ENCODE measurements at places on chromosomes 7 and 10.

DNA sequence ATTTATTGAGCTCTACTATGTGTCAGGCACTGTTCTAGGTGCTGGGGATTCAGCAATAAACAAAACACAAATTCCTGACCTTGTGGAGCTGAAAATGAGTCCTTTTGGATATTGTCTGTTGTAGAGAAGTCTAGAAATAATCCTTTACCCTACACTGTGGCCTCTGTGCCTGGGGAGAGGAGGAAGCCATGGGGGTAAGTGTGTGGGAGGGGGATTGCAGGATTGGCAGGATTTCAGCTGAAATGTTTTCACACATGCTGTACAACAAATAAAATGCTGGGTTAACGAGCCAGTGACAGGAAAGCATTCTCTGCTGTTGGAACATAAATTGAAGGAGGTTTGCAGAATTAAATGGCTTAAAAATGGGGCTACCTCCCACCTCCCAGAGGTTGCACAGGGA lies 189.4 kb downstream of the FANK1 start:
- DNase-seq = no peak

DNA sequence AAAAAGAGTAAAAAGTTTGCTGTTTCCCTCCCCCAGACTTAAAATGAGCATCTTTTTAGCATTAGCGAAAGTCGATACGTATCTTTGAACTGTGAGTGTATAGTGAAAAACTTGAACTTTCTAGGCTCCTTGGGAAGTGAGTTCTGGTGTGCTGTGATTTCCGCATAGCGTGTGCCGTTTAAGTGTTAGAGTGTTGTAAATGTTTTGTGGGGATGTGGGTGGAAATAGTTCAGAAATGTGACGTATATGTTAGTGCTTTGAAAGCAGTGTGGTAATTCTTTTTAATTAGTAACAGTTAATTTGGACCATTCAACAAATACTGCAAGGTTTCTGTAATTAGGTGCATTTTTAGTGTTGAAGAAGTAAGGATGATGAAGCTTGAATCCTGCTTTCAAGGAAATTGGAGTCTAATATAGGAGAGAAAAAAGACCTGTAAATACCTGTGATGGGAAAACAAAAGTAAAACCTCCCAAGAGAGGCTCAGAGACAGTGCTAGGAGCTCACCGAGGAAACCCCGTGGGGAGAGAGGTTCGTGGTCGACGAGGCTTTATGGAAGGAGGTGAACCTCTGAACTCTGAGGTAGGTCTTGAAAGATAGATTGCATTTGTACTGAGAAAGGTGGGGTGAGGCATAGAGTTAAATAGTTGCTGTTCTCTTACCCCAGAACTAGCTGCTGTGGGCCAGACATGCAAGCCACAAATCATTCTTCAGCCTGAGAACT lies 40.8 kb downstream of the RBM33 start:
- no peak for DNase-seq

- no peak for DNase-seq
These were observed 2.1 kb upstream of the GUSB start for GRCh38 chr7:65983965-65984658.

DNA sequence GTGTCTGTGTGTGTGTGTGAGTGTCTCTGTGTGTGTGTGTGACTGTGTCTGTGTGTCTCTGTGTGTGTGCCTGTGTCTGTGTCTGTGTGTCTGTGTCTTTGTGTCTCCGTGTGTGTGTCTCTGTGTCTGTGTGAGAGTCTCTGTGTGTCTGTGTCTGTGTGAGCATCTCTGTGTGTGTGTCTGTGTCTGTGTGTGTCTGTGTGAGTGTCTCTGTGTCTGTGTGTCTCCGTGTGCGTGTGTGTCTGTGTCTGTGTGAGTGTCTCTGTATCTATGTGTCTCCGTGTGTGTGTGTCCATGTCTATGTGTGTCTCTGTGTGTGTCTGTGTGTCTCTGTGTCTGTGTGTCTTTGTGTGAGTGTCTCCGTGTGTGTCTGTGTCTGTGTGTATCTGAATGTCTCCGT lies 120.4 kb downstream of the SH2D4B start:
- no peak for DNase-seq

- no peak for DNase-seq
These were observed 67.8 kb downstream of the EGFR start for GRCh38 chr7:55086413-55087201.

DNA sequence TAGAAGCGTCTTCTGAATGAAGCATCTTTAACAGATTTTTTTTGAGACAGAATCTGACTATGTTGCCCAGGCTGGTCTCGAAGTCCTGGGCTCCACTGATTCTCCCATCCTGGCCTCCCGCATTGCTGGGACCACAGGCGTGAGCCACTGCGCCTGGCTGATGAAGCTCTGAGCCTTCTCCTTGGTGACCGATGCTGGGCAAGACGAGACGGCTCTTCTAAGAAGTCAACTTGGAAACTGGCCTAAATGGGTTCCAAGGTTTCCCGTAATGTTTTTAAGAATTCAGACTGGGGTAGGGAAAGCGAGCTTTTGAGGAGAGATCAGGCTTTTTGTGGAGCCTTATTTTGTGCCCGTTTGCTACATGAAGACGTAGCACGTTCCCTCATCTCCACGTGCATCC lies 224.5 kb downstream of the ZMYND11 start:
- DNase-seq = no peak

DNA sequence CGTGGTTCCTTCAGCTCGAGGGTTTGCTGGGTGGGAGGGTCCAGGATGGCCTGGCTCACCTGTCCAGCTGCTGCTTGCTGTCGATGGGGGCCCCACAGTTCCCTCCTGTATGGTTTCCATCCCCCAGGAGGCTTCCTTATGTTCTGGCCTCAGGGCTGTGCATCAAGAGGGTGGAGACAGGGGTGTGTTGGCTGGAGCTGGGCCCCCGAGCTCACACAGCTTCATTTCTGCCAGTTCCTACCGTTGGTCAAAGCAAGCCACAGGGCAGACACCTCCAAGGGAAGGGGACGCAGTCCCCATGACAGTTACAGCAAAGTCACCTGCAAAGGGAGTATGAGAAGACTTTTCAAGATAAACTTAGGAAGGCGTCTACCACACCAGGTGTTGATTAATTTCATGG lies 156.9 kb downstream of the EBF3 start:
- DNase-seq = no peak

DNA sequence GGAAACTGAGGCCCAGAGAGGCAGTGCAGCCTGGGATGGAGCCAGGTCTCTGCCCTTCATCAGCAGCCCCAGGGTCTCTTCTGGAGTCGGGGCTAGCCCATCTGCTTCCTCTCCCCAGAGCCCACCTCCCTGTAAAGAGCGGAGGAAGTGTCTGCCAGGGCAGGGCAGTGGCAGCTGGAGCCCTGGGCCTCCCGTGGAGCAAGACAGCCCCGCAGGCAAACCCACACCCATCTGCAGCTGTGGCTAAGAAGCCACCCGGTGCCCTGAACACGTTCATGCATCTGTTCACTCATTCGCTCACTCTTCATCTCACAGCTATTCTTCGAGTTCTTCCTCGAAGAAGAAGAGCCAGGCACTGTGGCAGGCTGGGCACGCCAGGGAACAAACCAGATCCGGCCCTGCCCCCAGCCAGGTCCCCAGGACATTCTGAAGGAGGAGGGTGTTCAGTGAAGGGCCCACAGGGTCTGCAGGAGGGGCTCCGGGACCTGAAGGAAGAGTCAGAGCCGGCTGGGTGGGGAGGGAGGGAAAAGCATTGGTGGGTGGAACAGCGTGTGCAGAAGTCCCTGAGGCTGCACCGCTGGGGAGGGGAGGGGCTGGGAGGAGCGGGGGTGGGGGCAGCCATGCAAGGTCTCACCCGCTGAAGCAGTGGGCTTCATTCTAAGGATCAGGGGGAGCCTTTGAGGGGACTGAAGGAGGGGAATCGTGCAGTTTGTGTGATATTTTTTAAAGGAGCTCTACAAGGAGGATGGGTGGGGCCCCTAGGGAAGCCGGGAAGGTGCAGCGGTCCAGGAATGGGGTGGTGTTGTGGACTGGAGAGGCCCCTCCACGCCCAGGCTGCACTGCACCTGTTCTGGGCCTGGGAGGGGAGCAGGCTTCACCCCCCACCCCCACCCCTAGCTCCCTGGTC lies 99.1 kb downstream of the UNCX start:
- no peak for DNase-seq

- no peak for DNase-seq
These were observed 87.0 kb upstream of the SLC25A13 start for GRCh38 chr7:96408881-96409280.

DNA sequence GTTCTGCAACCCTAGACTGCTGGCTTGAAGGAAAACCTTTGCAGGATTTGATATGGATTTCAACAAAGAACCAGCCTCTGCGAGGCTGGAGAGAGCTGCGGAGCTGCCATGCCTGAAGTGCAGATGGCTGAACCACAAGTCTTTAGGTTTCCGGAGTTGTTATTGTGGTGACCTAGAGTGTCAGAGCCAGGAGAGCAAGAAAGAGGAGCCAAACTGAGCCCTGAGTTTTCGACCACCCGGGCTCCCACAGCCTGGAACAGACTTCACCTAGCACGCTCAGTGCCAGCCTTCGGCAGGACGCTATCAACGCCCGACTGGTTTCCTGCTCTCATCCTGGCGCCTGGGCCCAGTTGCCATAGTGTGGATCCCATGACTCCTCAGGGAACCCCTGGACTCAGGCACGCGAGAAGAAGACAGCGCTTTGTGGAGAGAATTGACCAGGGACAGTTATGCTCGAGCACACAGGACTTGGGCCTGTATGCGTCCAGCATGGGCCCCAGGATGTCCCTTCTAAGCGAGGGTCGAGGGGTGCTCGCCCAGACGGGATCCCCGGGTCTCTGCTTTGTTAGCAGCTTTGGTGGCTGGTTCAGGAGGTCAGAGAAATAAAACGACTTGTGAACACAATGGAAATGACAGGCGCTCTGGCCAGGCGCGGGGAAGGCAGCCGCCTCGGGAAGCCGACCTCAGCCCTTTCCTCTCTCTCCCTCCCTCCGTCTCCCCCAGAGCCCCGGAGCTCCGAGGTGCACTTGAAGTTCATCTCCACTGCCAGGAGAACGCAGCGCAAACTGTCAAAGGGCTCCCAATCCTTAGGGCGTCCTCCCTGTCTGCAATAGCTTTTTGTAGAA lies 1.8 kb upstream of the GAD2 start:
- no peak for DNase-seq

DNA sequence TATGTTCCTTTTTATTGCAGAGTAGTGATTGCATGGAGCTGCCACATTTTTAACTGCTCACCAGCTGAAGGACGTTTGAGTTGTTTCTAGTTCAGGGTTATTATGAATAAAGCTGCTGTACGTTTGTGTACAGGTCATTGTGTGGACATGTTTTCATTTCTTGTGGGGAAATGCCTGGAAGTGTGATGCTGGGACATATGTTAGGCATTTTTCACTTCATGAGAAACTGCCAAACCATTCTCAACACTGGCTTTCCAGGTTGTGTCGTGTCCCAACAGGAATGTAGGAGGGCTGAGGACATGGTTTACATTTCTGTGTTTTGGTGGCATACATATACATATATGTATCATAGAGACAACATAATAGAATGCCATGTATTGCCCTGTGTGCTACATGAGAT lies 73.0 kb downstream of the NEURL1 start:
- no peak for DNase-seq

DNA sequence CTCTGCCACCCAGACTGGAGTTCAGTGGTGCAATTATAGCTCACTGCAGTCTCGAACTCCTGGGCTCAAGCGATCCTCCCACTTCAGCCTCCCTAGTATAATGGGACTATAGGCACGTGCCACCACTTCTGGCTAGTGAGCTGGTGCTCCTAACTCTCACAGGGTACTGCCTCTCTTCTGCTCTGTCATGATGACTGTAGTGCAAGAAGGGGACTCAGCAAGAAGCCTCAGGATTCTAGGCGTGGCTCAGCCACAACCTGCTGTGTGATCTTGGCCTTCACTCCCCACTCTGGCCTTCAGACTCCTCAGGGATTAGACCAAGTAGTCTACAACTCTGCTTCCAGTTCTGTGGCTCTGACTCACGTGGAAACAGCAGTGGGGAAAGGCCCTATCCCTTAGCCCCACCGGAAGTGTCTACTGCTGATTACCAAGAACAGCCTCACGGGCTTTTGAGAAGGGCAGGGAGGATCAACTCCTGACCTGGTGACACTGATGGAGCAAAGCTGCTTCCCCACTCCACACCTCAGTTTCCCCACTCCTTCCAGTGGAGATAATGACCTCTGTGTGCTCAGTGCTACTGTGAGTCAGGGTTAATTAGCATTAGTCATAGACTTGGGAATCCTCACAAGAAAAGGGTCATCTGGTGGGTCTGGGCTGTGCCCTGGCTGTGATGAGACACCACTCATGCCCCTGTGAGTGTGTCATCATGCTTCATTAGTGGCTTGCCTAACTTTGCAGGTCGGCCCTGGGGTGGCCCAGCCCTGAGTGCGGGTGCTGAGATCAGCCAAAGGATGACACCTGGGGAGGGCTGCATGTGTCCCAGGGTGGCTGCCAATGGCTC lies 41.1 kb downstream of the ZC3HC1 start:
- no peak for DNase-seq

GRCh38 chr7:140440593-140440992 lies 36.7 kb downstream of the RAB19 start:
- no peak for DNase-seq

GRCh38 chr7:143354376-143354775 lies 8.1 kb downstream of the FAM131B start:
- no peak for DNase-seq

DNA sequence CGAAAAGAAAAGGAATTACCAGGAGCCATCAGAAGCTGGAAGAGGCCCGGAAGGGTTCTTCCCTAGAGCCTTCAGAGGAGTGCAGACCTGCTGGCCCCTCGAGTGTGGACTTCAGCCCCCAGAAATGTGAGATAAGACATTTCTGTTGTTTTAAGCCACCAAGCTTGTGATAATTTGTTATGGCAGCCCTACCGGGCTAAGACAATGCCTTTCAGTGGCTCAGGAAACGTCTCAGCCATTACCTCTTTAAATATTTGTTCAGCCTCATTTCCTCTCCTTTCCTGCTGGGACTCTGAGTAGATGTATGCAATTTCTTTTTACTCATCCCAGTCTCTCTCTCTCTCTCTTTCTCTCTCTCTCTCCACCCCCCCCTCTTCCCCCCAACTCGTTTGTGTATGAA lies 174.7 kb upstream of the GRB10 start:
- no peak for DNase-seq

- no peak for DNase-seq
These were observed 2.8 kb downstream of the RSBN1L start for GRCh38 chr7:77699056-77699455.

GRCh38 chr7:12581897-12582296 lies 11.4 kb downstream of the SCIN start:
- no peak for DNase-seq

GRCh38 chr10:16155834-16156233 lies 281.0 kb upstream of the PTER start:
- peak; percentile 5 for DNase-seq

DNA sequence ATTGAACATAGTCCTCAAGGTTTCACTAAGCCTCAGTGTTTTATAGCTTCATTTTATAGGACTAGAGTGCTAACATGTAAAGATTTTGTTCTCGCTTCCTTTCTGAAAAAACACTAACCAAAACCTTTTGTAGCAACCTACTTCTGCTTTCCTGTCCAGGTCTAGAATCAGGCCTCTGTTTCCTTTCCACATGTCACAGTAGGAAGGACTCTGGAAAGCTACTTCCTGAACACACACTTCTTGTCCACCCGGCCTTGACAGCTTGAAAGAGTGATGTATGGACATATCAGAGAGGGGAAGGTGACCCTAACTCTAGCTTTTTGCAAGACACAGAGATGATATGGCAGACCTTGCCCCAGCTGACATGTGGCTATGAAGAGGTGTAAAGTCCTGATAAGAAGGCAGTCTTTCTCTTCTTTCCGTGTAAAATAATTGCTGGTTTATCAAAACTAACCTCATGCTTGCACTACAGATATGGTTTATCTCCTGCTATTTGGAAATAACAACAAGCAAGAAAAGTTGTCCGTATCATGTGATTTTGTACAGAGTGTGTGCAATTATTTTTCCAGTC lies 175.4 kb downstream of the SKAP2 start:
- no peak for DNase-seq

GRCh38 chr7:94630855-94631254 lies 25.1 kb downstream of the SGCE start:
- no peak for DNase-seq
